ENCODE measurements at places on chromosomes 3 and 15.

DNA sequence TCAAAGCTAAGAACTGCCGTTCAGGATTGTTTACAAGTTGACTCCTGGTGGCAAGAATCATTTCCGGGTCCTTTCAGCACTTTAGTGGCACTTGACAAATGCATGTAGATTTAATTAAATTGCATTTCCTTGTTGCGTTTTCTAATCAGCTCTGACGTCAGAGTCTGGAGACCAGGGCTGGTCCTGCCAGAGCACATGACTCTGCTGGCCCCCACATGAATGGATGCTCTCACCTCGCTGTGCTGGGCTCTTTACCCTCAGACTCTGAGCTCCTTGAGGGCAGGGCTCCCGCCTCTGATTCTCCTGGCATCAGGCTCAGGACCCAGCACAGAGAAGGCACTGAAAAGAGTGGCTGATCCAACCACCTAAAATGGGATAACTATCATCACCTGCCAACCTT is 69.4 kb downstream of the FEM1B start:
- no peak for DNase-seq

DNA sequence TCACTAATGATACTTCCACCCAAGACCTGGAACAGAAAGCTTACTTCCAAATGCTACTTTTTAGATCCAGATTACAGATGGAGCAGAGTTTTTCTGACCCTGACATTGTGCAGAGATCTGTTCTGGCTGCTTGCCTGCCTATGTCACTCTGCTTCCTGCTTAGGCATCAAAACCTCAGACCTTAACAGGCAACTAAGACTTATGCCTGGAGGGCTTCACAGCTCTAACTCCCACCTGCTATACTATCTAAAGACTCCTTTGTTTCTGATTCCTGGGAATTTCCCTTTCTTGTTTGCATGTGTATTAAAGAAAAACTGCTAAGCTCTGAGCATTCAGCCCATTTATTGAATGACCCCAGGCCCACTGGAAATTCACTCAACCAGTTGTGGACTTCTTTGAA is 157.4 kb upstream of the NPHP3 start:
- DNase-seq, result no peak

GRCh38 chr3:197028728-197029510 is 698 bp downstream of the MELTF start:
- no peak for DNase-seq

GRCh38 chr15:100201376-100202280 is 140.1 kb downstream of the ADAMTS17 start:
- no peak for DNase-seq

DNA sequence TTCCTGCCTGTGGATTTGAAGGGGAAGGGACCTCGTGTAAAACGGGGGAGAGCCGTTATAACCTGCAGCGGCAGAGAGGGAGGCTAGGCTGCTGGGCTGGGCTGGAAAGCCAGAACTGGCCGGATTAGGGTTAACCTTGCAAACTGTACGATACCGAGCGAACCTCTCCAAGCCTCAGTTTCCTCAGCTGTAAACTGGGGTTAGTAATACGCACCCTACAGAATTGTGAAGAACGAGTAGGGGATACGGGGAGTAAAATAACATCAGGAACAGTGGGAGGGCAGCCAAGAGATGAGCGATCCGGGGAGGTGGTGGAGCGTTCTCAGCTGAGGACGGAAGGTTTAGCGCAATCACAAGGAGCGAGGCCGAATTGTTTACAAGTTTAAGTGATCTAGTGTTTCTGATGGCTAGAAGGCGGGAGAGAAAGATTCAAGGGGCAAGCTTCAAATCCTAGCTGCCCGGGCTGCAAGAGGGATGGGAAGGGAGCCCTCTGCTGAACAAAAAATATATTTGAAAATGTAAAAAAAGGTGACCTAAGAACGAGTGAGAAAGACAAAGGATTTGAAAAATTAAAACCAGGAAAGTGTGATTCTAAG is 768 bp upstream of the SEMA5B start:
- peak; percentile 47 for DNase-seq

DNA sequence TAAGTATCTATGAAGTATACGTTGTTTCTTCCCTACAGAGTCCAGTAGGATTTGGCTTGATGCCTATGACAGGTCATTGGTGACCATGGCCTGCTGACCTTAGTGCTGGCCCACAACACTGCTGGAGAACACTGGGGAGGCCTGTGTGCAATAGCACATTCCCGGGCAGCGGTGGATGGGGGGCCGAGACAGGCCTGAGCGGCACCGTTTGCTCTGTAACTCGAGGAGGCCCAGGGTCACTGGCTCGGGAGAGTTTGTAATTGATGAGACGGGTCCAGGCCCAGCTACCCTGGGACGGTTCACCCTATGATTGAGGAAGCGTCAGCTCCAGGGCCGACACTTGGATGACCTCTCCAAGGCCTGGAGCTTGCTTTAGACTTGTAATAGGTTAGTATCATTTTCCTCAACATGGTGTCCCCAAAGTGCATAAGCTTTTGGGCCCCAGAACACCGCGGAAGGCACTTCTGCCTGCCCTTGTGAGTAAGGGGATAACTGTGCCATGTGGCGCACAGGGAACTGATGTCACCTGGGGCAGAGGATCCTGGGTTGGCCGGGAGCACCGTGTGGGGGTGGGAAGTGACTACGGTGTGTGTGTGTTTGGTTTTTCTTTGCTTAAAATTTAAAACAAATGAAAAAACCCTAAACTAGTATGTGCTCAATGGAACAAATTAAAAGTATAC is 12.0 kb downstream of the TRPM1 start:
- DNase-seq, result no peak

GRCh38 chr3:12559520-12559919 is 2.6 kb downstream of the MKRN2 start:
- DNase-seq, result no peak

DNA sequence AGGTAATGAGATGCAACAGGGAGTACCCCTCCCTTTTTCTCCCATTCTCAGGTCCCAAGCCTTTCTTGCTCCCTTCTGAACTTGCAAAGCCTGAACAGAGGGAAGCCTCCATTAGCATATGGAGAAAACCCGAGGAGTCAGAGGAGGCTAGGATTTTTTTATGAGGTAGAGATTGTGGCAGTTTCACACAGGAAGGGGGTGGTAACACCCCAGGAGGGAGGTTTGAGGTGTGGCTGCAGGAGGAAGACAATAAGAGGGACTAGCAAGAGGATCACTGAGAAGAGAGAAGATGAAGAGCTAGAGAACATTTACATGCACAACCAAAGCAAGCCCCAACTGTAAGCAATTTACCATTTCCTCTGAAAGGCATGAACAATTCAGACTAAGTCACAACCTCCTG is 322.7 kb downstream of the SV2B start:
- DNase-seq, result no peak

- no peak for DNase-seq
Measured at GRCh38 chr3:135865085-135865484, 100.4 kb upstream of the PPP2R3A start.

- DNase-seq, result no peak
Measured at GRCh38 chr3:171177553-171177952, 151.0 kb upstream of the SLC2A2 start.

- no peak for DNase-seq
Measured at GRCh38 chr3:156772588-156773206, 53.5 kb upstream of the LEKR1 start.

GRCh38 chr3:160052385-160053047 is 63.9 kb downstream of the IL12A start:
- DNase-seq, result no peak

GRCh38 chr15:74950078-74950908 is 6.3 kb downstream of the RPP25 start:
- DNase-seq, result peak; percentile 42

DNA sequence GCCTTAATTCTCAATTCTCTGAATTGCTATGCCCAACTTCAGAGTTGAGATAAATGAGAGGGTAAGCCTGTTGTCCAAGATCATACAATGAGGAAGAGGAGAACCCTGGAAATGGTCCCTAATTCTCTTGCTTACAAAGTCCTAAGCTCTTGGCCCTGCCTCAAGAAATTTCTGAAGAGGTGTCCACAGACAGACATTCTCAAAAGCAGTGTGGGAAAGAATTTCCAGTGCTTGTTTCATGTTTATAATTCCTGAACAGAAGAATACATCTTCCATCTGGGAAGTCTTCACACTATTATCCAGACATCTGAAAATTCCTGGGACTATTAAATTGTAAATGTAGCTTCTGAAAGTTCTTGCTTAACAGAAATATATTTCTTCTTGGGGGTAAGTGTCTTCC is 166.8 kb upstream of the LRTM1 start:
- DNase-seq, result no peak

- peak; percentile 73 for DNase-seq
Measured at GRCh38 chr3:187101184-187102072, 37.9 kb downstream of the RPL39L start.

DNA sequence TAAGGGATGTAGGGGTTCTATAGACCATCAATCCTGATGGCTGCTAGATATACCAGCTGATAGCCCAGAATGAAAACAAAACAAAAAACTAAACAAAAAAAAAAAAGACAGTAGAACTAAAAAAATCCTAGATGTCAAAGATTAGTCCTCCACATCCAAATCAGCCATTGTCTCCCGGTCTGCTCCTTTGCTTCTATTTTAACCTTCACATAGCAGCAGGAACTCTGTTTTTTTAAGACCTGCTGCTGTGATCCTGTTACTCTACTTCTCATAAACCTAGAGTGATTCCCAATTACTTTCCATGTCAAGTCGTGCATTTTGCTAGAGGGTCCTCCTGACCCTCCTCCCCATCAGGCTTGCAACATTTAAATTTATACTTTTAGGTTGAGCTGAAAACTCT is 2.5 kb downstream of the IFT122 start:
- DNase-seq, result no peak

DNA sequence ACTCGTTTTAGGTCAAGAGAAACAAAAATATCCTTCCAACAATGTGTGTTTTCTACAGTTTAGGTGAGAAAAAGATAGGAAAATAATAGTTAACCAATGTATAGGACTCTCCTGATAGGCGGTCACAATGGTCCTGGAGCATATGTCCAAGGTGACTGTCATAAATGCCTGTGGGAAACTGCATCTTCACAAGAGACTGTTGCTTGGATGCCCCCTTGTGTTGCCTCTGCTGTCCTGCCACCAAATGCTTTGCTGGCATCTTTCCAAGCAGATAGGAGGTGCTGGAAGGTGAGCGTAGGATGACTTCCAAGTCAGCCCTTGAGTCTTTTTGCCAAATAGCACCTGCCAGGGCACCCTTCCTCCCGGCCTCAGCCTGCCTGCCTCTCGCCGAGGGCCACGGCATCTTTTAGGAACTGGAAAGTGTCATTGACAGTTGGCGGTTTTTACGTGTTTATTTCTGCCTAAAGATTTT is 24.1 kb upstream of the SACM1L start:
- no peak for DNase-seq

DNA sequence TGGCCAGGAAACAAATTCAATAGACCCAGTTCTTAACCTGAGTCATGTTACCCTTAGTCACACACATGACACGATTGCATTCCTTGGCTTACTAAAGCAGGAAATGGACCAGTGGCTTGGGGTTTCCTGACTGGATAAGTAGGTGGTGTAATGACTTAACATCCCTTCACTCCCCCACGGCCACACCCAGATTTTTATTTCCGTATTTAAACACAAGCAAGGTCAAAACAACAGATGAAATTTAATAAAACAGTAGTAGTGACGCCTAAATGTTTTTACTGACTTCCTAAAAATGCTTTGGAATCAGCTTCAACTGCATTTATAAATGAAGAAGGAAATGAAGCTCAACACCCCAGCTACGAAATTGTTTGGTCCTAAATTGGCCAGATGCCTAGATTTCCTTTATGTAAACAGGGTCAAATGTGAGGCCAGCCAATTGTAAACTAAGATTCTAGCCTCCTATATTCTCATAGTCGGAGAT is 324.3 kb downstream of the CHST2 start:
- DNase-seq, result peak; percentile 79

- DNase-seq, result no peak
Measured at GRCh38 chr15:98953000-98953787, 54.4 kb downstream of the PGPEP1L start.

DNA sequence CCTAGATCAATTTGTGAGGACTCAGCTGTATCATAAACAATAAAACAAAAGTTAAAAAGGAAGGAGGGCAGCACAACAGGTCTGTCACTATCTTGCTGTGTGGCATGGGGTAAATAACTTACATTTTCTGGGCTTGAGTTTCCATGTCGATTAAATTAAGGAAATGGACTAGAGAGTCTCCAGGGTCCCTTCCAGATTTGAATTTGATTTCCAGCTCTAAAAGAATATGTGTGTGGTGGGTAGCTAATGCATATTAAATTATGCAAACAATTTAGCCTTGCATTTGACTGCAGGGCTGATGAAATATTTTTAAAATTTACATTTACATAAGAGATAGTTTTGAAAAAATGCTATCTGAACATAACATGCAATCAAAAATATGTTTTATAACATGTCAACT is 447.7 kb downstream of the FGF12 start:
- no peak for DNase-seq

DNA sequence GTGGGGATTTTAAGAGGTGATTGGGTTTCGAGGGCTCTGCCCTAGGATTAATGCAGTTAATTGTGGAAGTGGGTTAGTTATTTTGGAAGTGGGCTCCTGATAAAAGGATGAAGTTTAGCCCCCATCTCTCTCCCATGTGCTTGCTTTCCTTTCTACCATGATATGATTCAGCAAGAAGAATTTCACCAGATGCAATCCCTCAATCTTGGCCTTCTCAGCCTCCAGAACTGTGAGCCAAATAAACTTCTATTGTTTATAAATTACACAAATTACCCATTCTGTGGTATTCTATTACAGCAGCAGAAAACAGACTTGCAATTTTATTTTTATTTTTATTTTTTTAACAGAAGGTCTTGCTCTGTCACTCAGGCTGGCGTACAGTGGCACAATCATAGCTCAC is 27.3 kb upstream of the UBE2E1 start:
- peak; percentile 13 for DNase-seq

GRCh38 chr3:150248116-150248887 is 159.8 kb upstream of the TSC22D2 start:
- peak; percentile 96 for DNase-seq

DNA sequence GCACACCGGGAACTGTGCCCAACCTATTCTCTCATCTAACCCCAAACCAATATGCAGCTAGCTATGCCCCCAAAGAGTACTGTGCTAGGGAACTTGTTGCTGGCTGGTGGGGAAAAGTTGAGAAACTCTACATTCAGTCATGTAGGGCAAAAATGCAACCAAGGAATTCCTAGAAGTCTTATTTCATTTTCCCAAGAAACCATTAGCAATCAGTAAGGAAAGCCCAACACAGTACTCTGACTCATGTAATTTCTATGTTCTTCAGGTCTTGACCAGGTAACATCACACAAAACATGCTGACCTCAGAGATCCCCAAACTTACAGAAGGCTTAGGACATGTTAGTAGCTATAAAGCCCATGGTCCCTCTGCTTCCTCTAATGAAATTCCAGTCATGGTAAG is 52.1 kb downstream of the TASOR start:
- DNase-seq, result no peak

- no peak for DNase-seq
Measured at GRCh38 chr15:88032787-88033186, 223.8 kb downstream of the NTRK3 start.

- DNase-seq, result no peak
Measured at GRCh38 chr3:35263477-35263876, 375.8 kb upstream of the ARPP21 start.

All from fibroblast of skin of left quadriceps (primary cell).